Putamen (tissue), 1 donor: ENCODE measurements at places on chromosomes 2 and 18.

DNA sequence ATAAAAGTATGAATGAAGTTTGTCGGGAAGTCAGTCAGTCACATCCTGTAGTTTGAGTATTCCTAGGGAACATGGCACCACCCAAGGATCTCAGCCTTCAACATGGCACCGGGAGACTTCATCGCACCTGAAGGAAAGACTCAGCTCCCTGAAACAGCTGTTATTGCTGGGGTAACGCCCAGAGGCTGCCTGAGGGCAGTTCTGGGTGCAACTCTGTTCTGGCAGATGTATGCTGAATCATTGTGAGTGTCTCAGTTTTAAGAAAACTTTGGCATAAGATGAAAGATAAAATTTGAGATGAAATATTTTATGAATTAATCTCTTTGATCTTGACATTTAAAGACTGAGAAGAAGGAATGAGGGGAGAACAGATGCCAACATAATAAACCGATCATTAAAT, 49.9 kb upstream of the SERPINB2 start:
- DNase-seq: no peak

GRCh38 chr18:72742002-72742401, 125.8 kb downstream of the NETO1 start:
- no peak for DNase-seq

DNA sequence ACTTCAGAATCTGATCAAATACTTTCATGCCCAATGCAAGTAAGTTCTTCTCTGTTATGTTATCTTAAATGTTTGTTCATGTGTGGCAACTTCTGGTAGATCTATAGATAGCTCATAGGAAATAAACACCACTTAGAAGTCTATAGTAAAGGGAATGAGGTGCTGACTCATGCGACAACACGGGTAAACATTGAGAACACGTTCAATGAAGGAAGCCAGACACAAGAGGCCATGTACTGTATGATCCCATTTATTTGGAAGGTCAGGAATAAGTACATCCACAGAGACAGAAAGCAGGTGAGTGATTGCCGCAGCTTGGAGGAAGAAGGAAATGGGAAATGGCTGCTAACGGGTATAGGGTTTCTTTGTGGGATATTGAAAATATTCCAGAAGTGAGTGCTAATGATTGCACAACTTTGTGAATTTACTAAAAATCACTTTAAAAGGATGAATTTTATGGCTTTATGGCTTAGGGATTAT, 95.4 kb downstream of the ITGB1BP1 start:
- no peak for DNase-seq

- DNase-seq: no peak
These were observed 41.2 kb downstream of the GALNT13 start for GRCh38 chr2:153912798-153913396.

GRCh38 chr2:190468814-190469569, 60.8 kb downstream of the MFSD6 start:
- peak; percentile 81 for DNase-seq

DNA sequence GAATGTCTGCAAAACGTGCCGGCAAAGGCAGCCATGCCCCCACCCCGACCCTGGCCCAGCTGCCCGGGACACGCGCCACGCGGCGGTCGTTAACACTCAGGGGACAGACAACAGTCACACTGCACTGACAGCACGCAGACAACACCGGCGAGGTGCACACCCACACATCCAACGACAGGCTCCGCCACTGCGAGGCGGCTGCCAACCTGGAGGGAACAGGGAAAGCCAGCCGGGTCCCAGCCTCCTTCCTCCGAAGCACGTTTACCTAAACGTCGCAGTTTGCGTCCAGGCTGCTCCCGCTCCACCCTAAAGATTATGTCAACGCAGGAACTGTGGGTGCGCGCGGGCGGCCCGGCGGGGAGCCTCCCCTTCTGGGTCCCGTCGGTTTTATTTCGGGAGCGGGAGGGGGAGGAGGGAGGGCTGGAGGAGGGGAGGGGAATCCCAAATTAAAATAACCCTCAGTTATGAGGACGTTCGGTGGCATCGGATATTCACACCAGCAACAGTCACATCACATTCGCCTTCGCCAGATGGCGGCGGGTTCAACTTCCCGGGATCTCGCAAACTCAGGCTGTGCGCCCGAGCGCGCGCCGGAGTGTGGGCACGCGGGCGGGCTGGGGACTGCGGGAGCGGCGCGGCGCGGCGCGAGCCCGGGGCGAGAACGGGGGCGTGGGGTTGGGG, 644 bp downstream of the PTGR3 start:
- peak; percentile 52 for DNase-seq

- DNase-seq: no peak
These were observed 7.5 kb downstream of the PARD6G start for GRCh38 chr18:80239830-80240229.

DNA sequence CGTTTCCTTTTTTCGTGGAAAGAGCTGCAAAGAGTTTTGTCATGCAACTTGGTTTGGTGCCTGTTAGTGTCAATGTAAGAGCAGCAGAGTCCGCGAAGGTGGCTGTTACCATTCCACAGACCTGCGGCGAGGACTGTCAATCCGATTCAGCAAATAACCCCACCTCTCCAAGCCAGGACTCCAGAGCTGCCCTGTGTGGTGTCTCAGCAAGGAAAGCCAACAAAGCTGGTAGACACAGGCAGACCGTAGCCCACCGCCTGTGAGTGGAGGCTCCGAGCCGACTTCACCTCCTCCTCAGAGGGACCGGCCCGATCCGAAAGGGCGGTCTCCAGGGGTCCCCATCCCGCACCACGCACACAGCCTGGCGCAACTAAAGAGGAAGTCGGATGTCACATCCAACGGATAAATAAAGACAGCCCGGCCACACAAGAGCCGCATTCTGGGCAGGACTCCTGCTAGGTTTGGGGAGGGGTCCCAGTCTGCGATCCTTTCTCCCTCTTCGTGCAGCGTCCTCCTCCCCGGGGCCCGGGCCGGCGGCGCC, 819 bp downstream of the ANKRD44 start:
- no peak for DNase-seq

- DNase-seq: no peak
These were observed 145.7 kb upstream of the KLF7 start for GRCh38 chr2:207311316-207312005.

DNA sequence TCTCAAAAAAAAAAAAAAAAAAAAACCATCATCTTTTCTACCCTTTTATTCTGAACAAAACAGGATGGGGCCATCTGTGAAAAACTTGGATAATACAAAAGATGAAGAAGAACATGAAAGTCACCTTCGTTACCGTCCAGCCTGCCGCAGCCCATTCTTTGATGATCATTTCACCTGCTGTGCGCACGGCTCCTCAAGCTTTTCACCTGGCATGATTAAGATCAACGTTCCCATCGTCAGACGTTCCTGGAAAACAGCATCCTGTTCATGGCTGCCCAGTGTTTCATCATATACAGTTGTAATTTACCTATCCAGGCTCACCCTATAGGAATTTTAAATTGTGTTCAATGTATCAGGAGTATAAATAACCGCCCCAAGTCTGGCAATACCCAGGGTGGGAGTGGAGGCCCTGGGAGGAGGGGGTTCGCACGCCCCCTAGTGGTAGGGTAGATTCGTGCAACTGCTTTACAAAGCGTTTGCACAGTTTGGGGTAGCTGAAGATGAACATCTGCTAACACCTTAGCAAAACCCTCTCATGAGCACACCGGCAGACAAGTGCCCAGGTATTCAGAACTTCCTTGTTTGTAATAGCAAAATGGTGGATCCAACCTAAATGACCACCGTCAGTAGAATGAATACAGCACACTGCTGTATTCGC, 49.0 kb upstream of the GLI2 start:
- no peak for DNase-seq

DNA sequence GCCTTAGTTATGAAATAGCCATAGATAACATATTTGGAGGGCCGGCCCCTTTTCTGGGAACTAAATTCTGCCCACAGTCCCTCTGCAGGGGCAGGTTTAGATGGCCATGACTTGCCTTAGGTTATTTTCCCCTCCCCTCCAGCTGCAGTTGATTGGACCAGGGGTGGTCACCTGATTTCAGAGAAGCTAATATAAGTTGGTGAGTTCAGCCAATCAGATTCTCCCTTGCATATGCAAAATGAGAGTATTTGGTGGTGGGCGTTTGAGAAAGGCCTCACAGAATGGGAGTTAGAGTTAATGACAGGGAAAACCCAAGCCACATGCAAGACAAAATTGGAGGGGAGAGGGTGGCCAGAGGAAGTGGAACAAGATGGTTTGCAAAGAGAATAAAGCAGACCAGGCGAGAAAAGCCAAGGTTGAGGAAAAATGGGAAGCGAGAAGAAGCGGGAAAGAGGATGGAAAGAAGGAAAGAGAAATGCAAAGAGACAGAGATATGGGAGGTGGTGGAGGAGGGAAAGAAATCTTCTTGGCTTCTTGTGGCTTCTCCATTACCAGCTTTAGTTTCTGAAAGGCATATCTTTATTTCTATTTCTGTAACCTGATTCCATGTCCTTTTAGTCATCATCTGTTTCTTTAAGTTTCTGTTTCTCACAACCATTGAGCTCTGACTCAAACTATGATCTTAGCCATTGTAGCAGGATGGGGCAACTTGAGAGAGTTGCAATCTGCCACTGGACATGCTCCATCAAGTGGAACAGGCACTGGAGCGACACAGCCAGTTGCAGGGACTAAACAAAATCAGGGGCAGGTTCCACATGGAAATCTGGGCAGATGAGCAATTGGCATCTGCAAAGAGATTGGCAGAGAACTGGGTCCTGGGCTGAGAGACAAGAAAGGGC, 108.1 kb upstream of the SIX3 start:
- no peak for DNase-seq

DNA sequence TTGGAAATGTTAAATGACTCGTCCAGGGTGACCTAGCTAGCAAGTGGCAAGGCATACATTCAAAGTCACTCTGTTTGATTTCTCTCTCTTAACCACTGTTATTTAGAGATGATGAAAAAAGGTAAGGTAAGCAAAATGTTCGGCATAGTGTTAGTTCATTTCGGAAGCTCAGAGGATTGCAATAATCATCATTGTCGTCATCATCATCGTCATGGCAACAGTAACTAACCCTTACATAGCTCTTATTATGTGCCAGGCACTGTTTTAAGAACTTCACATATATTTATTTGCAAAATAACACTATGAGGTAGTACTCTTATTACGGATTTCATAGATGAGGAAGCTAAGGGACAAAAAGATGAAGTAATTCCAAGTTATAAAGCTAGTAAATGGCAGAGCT, 292.7 kb upstream of the CXCR4 start:
- no peak for DNase-seq

- no peak for DNase-seq
These were observed 261.5 kb upstream of the TANK start for GRCh38 chr2:160898581-160899307.

DNA sequence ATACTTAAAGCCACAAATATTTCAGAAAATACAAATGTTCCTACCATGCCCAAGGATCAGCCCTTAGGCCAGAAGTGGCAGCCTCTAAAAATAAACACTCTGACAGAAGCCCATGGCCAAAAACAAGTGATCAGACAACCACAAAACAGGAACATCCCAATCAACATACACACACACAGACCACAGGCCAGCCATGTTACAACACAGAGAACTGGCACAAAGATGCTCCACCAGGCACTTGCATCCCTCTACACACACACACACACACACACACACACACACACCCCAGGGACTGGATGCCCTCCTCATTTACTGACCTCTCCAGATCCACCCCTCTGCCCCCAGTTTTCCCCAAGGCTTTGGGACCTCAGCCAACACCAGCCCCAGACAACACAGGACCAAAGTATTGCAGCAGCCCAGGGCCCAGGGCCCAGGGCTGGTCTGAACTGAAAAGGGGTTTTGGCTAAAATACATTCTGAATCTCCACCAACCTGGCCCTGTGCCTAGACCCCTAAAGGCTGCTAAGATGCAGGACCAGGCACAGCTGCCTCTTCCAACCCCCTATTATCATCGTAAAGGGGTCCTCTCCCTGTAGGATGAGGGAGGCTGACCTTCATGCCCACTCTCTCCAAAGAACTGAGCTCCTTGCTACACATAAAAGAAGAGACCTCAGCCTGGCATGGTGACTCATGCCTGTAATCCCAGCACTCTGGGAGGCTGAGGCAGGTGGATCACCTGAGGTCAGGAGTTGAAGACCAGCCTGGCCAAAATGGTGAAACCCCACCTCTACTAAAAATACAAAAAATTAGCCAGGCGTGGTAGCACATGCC, 151.4 kb downstream of the TNS1 start:
- DNase-seq: no peak

DNA sequence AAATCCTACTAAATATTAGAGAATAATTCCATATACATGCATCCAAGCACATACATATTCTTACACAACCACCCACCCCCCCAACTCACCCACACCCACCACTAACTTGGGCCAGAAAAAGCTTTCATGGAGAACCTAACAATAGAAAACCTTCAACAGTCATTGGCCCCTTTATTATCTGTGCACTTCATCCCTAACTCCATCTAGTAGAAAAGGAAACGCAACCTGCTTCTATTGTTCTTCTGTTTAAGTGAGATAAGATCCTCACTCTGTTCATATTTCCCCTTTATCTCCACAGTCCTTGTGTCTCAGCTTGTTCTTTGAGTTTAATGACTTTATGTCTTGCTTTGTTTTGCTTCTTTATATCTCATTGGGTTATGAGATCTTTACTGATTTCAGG, 1740.2 kb upstream of the CELF4 start:
- DNase-seq: no peak

GRCh38 chr2:48519593-48519992, 10.4 kb upstream of the STON1 start:
- no peak for DNase-seq

DNA sequence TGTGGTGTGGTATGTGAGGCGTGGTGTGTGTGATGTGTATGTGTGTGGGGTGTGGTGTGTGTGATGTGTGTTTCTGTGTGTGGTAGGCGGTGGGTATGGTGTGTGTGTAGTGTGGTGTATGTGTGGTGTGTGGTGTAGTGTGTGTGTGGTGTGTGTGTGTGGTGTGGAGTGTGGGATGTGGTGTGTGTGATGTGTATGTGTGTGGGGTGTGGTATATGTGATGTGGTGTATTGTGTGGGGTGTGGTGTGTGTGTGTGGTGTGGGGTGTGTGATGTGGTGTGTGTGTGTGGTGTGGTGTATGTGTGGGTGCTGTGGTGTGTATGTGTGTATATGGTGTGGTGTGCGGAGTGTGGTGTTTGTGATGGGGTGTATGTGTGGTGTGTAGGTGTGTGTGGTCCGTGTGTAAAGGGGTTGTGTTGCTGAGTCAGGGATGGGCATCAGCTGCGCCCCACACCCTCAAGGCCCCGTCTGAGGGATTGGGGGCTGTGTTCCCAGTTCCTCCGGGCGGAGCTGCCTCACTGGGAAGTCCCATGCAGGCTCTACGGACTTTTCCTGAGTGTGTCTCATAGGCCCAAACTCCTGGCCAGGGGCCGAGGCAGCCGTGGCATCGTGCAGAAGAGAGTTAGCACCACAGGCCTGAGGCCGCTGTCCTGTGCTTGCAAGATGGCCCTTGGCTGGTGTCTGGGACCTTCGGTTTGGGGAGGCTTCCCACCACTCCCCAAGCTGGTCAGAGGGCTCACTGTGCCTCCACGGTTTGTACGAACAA, 18.2 kb upstream of the ARL4C start:
- DNase-seq: no peak
